ENCODE measurements at places on chromosomes 7 and 10.

DNA sequence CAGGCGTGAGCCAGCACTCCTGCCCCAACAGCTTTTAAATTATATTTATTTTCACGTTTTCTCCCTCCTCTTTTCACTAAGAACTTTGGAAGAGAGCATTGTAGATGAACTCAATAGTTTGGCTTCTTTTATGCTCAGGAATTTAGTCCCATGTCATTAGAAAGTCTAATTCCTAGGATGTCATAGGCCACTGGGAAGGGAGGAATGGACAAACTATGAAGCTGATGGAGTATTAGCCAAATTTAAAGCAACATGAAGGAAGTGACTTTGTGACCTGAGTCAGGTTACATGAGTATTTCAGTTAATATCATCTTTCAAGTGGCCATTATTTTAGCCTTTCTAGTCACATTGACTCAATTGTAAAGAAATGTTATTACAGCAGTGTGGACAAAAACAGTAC is 18.0 kb upstream of the OPN4 start:
- DNase-seq = no peak

GRCh38 chr10:74529205-74529604 is 297.2 kb upstream of the KAT6B start:
- DNase-seq = no peak

GRCh38 chr10:104252368-104252767 is 2.3 kb upstream of the GSTO1 start:
- DNase-seq = no peak

GRCh38 chr10:19730167-19730906 is 85.9 kb upstream of the PLXDC2 start:
- DNase-seq = no peak

DNA sequence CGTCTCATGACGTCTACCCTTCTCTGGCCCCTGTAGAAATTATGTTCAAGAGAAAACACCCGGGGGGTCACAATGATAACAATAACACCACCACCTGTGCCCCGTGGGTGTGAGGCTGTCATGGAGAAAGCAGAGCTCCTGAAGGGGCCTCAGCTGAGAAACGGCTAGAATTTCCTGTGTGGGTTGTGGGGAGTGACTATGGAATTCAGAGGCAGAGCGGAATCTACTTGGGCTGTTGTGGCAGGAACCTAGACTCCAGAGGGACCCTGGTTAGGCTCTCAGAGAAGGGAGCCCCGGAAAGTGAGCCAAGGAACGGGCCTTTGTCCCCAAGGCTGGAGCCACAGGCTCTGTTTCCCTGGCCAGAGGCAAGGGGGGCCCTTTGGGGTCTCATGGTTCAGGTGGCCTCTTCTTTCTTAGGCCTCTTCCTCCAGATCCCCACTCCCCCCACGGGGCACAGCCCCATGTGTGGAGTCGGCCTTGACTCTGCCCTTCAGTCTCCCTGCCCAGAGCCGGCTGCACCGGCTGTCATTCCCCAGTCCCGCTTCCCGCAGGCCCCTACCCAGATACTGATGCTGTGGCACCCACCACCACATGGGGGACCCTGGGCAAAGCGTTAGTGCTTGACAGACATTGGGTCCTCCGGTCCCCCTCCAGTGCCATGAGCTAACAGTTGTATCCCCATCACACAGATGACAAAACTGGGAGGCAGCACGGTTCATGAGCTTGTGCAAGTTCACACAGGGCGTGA is 6.5 kb upstream of the GIMAP8 start:
- DNase-seq = no peak

DNA sequence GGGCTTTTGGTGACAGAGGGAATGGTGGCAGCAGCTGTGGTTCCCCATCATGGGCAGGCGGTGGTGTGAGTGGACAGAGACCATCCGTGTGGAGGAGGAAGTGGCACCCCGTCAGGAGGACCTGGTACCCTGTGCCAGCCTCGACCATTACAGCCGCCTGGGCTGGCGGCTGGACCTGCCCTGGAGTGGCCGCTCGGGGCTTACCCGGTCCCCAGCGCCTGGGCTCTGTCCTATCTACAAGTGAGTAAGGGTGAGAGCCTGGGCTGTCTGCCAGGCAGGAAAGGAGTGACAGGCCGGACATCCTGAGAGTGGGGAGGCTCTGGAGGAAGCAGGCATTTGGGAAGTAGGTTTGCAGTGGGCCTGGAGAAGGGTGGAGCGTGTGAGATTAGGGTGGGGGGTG is 2.9 kb upstream of the ZNF467 start:
- DNase-seq = no peak

DNA sequence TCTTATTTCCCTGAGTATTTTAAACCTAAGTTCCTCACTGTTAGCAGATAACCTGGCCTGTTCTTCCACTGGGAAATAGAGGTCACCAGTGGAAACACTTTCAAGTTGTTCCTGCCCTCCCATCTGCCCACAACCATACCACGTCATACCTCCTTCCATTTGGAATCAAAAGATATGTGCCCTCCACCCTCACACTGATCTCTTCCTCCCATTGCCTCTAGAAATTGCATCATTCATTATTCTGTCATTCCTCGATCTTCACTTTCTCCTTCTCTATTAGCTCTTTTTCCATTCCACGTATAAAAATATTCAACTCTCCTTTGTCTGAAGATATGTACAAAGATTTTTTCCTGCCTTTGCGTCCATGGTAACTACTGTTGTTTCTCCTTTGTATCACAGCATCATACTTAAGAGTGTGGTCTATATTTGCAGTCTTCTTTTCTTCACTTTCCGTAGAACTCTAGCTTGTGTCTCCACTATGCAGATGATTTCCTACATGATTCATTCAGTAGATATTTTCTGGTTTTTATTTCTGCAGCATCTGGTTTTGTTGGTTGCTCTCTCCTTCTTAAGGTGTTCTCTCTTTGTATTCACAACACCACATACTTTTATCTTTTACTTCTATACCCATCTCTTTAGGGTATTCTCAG is 312.3 kb downstream of the REEP3 start:
- no peak for DNase-seq

- DNase-seq = no peak
These were observed 2.3 kb upstream of the ZC3HAV1 start for GRCh38 chr7:139111811-139112301.

DNA sequence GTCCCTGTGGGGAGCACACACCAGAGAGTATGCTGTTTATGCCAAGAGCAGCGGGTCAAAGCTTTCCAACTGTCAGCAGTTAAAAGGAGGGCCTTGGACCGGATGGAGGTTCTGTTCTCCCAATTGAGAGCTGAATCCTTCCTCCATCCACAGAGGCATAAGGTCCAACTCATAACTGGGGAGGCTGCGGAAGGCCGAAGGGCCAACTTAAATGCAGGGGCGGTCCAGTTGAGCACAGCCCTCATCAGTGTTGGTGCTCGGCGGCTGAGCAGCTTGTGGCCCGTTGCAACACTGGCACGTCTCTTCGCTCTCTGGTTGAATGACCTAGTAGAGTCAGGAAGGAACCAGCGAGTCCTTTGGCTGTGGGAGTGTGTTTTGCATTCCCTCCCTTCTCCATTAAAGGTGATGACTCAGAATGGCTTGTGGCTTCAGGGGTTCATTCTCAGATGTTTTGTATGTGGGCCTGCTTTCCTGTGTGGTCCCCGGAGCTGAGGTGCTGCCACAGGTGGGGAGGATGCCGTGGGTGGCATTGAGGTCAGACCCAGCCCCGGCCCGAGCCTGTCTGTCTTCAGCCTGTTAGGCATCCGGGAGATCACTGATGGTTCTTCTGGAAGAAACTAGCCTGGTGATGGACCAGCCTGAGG is 44.8 kb upstream of the DMBT1 start:
- peak; percentile 45 for DNase-seq

GRCh38 chr7:155724327-155725005 is 80.0 kb downstream of the RBM33 start:
- no peak for DNase-seq

GRCh38 chr10:109956454-109957091 is 33.3 kb upstream of the XPNPEP1 start:
- peak; percentile 42 for DNase-seq

GRCh38 chr10:93600446-93601145 is 439 bp downstream of the RBP4 start:
- DNase-seq = no peak

- DNase-seq = no peak
These were observed 143.5 kb downstream of the ZMYND11 start for GRCh38 chr10:278707-279106.

DNA sequence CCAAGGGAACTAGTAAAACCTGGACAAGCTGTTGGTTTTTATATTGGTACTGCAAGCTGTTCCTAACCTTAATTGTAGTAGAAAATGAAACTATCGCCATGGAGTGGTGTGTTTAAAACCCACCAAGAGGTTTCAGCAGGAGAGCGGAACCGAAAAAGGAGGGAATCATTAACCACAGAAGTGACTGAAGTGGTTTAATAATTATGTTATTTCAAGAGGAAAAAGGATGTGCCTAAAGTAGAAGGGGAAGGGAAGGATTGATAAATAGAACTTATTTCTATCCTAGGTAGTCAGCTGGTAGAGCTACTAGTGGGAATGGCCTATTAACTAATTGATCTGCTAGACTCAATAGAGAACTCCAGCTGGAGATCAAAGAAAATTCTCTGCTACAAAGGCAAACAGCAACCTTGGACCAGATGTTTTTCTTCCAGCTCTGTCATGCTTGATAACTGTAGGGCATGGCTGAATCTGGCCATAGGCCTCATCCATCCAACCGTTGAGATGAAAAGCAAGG is 91.8 kb downstream of the BAMBI start:
- no peak for DNase-seq

DNA sequence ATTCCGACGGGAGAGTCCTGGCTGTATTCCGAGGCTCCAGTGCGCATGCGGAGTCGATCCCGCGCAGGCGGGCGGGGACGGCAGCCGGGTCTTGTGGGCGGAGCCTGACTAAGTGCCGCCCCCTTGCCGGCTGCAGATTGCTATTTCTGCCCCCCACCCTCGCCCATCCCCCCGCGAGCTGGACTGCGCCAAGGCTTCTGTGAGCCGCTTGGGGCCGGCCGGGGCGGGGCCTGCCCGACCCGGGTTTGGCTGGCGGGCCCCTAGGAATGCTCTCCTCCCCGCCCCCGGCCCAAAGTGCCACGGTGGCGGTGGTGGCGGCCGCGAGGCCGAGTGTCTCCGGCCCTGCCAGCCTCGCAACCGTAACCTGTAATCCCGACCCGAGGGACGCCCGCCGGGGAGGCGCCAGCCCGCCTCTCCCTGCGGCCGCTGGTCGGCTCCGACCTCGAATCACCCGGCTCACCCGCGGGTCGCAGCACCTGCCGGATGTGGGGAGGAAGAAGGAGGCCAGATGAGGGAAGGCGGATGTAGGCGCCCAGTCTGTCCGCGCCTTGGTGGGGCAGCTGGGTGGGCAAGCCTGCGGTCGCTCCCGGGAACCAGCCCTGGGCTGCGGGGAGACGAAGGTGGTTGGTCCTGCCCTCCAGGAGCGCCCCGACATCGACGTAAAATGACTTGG is 702 bp upstream of the KAZALD1 start:
- peak; percentile 90 for DNase-seq

- DNase-seq = peak; percentile 73
These were observed 65.1 kb upstream of the MPP7 start for GRCh38 chr10:28367929-28368484.

DNA sequence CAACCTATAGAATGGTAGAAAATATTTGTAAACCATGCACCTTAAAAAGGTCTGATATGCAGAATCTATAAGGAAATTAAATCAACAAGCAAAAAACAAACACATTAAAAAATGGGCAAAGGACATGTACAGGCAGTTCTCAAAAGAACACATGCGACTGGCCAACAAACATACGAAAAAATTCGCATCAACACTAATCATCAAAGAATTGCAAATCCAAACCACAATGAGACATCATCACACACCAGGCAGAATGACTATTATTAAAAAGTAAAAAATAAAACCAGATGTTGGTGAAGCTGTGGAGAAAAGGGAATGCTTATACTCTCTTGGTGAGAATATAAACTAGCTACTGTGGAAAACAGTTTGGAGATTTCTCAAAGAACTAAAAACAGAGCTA is 33.2 kb downstream of the TMEM229A start:
- no peak for DNase-seq

GRCh38 chr10:48194830-48195229 is 79.7 kb downstream of the FRMPD2 start:
- no peak for DNase-seq

GRCh38 chr7:127539116-127539515 is 46.3 kb downstream of the GCC1 start:
- no peak for DNase-seq

- no peak for DNase-seq
These were observed 834 bp downstream of the TAC1 start for GRCh38 chr7:97732565-97733275.

- DNase-seq = no peak
These were observed 76.0 kb downstream of the CARD11 start for GRCh38 chr7:2967705-2968104.

DNA sequence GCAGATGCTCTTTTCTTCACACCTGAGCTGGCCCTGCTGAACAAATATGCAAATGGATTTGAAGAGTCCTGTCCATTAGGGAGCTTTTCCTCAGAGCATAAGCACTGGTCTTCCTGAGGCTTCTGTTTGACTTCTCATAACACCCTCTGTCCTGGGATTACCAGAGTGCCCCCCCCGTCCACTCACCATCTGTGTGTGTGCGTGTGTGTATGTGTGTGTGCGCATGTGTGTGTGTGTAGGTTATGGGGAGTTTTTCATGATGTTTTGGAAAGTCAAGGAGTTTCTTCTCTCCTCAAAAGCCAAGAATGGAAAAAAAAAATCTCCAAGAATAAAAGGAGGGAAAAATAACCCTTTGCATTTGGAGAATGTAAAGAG is 57.7 kb upstream of the COMTD1 start:
- no peak for DNase-seq

GRCh38 chr7:85104432-85105205 is 82.2 kb downstream of the SEMA3D start:
- no peak for DNase-seq

- no peak for DNase-seq
These were observed 122.1 kb upstream of the STK17A start for GRCh38 chr7:43460733-43461348.

GRCh38 chr7:82413237-82413636 is 30.3 kb downstream of the CACNA2D1 start:
- DNase-seq = no peak

DNA sequence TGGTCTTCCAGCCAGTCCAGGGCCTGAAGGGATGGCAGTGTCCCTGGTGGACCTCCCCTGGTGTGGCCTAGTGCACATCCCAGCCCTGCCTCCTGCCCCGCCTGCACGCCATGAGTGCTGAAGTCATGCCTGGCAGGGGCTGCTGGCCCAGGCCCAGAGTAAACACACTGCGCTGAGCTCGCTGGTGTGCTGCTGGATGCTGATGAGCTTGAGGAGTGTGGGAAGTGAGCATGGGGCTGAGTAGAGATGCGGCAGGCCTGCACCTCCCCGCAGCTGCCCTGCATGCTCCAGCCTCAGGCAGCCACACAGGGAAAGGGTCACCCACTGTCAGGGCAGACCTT is 43.2 kb downstream of the HTRA1 start:
- no peak for DNase-seq

- DNase-seq = no peak
These were observed 6.2 kb upstream of the ZAN start for GRCh38 chr7:100726996-100727761.

- DNase-seq = peak; percentile 77
These were observed 1.6 kb upstream of the ORAI2 start for GRCh38 chr7:102431617-102432298.

- DNase-seq = no peak
These were observed 207.7 kb downstream of the TPK1 start for GRCh38 chr7:144628176-144628575.

GRCh38 chr10:60898321-60898720 is 45.7 kb downstream of the RHOBTB1 start:
- no peak for DNase-seq

GRCh38 chr10:73789659-73790055 is 4.3 kb downstream of the ZSWIM8 start:
- no peak for DNase-seq

GRCh38 chr10:17101257-17101909 is 28.2 kb downstream of the CUBN start:
- DNase-seq = no peak

- DNase-seq = no peak
These were observed 18.7 kb downstream of the FRMD4A start for GRCh38 chr10:14312014-14312413.
